ENCODE measurements at places on chromosomes 6 and 20.
A peak's percentile ranks its signal among the peaks of the same experiment; 100 is the strongest.

DNA sequence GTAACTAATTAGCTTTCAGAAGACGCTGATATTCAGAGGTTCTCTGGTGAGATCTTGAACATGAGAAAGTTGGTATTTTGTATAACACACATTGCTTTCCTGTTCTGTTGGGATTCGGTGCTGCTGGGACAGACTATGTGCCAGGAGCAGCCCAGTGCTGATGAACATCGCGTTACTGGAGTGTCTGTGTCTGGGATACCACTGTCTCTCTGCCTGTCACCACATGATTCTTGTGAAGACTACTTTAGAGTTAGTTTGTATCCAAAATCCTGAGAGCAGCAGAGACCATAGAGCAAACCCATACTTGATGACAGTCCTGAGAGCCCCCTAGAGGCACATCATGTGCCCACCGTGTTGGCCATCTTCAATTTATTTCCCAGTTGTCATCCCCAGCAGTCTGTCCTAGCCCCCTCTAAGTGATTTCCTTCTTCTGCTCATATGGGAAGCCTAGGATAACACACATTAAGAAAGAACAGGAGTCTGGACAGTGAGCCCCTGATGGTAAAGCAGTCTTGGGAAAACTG is 41.8 kb upstream of the TINAG start:
- no peak for DNase-seq

- no peak for DNase-seq
Observed at GRCh38 chr20:41219824-41220223, 82.5 kb downstream of the PLCG1 start.

DNA sequence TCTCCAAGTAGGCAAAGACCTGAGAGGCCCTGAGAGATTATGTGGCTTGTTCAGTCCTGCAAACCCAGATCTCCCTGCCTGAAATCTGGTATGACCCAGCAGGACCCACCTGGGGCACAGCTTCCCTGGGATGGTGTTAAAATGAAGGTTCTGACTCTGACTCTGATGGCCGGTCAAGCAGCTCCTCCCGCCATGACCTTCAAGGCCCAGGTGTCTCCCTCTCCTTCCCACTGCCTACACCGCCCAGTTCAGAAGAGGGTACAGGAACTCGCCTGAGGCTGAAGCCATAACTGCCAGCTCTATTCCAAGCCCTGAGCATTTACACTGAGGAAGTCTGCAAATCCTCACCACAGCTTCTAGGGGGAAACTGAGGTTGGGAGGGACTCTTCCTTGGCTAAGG is 5.9 kb upstream of the CST7 start:
- no peak for DNase-seq

- no peak for DNase-seq
Observed at GRCh38 chr6:50096296-50096695, 46.6 kb upstream of the DEFB112 start.

- no peak for DNase-seq
Observed at GRCh38 chr6:7166410-7167293, 58.9 kb downstream of the RREB1 start.

- DNase-seq, result no peak
Observed at GRCh38 chr6:166904101-166904746, 52.1 kb downstream of the RNASET2 start.

DNA sequence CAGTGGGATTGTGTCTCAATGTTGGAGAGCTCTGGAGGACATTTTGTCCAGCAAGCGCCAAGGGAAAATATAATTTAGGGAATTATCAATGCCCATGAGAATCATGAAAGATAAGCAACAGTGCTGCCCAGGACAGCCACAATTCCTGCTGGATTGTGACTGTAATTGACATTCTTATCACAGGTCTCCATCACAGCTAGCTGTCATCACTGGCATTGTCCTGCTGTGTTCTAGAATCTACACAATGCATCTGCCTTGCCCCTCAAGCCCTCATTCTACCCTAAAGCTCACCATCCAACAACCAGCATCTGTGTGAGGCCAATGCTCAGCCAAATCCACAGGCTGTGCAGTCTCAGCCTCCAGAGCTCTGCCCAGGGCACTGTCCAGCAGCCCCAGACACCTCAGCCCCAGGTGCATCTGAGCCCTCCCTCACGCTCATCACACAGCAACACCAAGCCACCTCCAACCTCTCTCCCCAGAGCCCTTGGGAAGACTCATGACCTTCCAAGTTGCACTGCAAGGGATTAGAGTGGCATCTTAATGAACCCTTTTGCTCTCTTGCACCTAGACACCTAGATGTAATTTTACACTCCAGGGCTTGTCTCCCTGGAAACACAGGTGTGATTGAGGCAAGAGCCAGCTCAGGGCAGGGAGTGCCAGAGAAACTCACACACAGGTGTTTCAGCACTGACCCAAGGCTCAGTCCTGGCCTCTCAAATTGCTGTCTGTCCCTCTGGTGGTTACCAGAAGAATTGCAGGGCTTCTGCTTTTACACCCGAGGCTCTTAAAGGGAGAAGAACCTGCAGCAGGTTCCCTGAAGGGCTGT is 85.2 kb upstream of the PHACTR3 start:
- peak; percentile 29 for DNase-seq

- DNase-seq, result no peak
Observed at GRCh38 chr6:25062070-25062811, 126.5 kb upstream of the RIPOR2 start.

DNA sequence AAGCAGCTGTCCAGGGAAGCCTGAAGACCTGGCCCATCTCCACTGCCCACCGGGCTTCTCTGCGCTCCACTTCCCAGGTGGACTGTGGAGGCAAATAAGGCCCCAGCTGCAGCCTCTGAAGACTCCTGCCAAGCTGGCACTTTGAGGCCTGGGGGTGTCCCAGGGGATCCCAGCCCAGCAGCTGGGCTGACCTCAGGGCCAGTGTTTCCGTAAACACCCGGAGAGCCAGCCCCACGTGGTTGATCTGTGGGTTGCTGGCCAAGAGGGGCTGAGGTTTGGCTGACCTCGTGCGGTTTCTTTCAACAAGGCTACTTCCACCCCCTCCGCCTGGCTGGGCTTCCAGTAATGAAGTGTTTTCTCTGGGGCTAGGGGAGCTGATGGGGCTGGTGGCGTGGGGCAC is 12.4 kb upstream of the CCN5 start:
- DNase-seq, result no peak

DNA sequence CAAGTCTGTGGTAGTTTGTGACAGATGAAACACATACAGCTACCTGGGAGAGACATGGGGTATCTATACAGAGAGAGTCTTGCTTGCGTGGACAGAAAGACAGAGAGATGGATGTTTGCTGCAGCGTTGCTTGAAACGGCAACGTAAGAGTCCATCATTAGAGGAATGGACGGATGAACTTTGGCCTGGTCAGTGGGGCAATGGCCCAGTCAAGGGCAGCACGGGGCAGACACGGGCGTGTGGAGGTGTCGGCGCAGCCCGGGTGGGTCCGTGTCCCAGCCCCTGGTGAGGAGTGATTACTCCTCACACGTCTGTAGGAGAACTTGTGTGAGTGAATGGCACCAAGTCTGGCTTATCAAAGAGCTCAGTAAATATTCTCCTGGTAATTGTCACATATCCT is 21.9 kb downstream of the DACT2 start:
- DNase-seq, result no peak

- DNase-seq, result no peak
Observed at GRCh38 chr6:73666393-73666792, 12.6 kb upstream of the SLC17A5 start.

DNA sequence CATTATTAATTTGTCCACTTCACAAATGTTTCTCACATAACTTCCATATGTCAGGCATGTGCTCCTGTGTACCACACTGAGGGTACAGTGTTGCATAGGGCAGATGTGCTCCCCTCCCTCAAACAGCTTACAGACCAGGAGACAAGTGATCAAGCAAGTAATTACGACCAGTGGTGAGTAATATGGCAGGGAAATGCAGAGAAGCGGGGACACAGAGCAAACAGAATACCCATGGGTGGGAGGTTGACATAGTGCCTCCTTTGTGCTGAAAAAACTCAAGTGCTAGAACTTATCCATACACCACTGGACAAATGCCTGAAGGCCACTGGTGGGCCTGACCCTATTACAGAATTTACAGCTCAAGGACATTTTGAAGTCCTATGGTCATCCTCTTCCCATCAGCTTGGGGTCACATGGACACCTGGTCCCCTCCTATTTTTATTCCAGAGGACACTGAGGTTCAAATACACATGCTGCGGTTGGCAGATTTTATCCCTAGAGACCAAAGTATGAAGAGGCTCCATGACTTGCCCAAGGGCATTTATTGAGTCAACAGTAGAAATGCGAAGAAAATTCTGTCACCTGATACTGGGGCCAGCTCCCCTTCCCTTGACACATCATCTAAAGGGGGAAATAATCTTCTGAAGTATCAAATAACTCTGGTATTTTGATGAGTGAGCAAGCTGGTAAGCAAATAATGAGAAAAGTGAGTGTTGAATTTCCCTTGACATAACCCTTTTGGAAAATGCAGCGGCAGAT is 116.6 kb downstream of the QRSL1 start:
- no peak for DNase-seq

GRCh38 chr6:53487080-53487479 is 57.8 kb downstream of the GCLC start:
- DNase-seq, result no peak

GRCh38 chr20:11936157-11936556 is 18.5 kb downstream of the BTBD3 start:
- DNase-seq, result no peak

DNA sequence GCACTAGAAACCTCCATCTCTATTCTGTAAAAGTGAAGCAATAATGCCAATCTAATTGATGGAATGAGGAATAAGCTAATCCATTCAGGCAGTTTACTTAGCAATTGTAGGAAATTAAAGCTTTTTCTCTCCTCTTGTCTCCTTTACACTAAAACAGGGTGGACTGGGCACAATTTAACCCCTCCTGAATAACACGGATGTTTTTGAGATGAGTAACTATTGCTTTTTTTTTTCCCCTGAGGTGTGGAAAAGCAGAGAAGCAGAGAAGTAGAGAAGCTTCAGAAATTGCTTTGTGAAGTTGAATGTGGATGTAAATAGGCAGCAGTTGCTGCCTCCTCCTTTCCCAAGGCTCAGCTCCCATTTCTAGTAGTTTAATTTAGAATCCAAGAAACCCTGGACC is 40.0 kb upstream of the GCNT2 start:
- no peak for DNase-seq
